ENCODE measurements at places on chromosomes 3 and 15. TPM values are rescaled to one million over a fixed set of nuclear protein-coding genes. Genes with fewer than 3 reads are reported as not detected.

Gene PHLDB2
- 11.3 TPM for total RNA-seq

Gene ZBTB47
- 3.6 TPM for total RNA-seq

Gene GOLGA8J
- 0.44 TPM for total RNA-seq

DNA sequence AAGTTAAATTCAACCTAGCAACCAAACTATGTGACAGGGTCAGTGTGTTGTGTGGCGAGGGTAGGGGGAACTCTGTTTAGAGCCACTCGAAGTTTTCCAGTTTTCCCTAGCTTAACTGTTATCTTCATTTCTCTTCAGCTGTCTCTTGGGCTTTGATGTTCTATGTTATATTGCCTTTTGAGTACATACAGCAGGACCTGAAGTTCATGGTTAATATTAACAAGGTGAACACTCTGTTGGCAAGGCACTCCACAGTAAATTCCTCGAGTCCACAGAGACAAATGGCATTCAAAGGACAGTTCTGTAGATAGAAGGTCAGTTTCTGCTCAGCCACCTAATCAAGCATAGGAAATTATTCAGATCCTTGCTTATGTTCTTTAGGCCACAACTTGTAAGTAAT, 147.9 kb upstream of the DPH6 start:
- no peak overlapping the region for H3K27ac ChIP-seq
- H3K4me1 ChIP-seq, result no peaks in the 10 kb centered on the region
- DNase-seq, result no peak
- no peaks in the 10 kb centered on the region for H3K27me3 ChIP-seq
- no peak overlapping the region for H3K4me3 ChIP-seq

DNA sequence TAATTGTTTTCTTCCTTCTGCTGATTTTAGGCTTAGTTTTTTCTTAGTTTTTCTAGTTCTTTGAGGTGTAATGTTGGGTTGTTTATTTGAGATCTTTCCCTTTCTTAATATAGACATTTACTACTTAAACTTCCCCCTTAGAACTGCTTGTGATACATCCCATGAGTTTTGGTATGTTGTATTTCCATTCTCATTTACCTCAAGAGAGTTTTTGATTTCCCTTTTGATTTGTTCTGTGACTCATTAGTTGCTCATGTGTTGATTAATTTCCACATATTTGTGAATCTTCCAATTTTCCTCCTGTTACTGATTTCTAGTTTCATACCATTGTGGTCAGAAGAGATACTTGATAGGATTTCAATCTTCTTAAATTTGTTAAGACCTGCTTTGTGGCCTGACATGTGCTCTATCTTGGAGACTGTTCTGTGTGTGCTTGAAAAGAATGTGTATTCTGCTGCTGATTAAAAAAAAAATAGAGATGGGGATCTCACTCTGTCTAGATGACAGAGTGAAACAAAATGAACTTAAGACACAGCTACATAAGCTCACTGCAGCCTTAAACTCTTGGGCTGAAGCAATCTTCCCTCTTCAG, 22.3 kb downstream of the GRM2 start:
- no peak overlapping the region for H3K4me3 ChIP-seq
- H3K27ac ChIP-seq, result no peak overlapping the region
- no peak for DNase-seq

- peaks cover 6% of the 10 kb centered on the region for H3K4me1 ChIP-seq
- no peak overlapping the region for H3K4me3 ChIP-seq
- DNase-seq, result no peak
These were observed 124.6 kb downstream of the AKAP13 start for GRCh38 chr15:85504749-85505676.

Measured in Panc1 (cell line).